ENCODE measurements at places on chromosomes 7 and 10.

DNA sequence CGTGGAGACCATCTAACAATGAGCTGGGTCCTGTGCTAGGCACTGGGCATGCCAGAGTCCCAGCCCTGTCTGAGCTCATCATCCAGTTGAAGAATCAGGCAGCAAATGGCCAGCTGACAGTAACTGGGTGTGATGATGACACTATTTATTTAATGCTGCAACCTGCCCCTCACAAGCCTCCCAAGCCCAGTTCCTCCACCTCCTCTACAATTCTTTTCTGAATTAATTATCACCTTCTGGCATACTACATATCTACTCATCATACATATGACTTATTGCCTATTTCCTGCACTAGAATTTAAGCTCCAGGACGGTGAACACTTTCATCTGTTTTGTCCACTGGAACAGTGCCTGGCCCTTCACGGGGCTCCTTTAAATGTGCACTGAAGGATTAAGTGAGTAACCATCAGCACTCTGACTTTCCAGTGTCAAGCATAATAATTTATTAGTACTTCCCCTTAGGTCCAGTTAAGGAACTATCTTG is 96.7 kb upstream of the LAMB4 start:
- DNase-seq, result no peak

DNA sequence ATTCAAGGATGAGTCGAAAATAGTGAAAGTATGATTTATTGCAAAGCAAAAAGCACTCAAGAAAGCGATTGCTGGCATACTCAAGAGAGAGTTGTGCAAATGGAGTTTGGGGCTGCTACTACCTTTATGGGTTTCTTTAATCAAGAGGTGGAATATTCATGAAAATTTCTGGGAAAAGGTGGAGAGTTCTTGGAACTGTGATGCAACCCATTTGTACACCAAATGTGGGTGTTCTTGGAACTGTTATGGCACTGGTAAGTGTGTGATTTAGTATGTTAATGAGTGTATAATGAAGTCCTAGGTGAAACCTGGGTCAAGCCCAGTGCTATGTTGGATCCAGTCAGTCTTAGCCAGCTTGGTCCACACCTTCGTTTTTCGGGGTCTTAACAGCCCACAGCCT is 3.4 kb upstream of the VOPP1 start:
- no peak for DNase-seq

DNA sequence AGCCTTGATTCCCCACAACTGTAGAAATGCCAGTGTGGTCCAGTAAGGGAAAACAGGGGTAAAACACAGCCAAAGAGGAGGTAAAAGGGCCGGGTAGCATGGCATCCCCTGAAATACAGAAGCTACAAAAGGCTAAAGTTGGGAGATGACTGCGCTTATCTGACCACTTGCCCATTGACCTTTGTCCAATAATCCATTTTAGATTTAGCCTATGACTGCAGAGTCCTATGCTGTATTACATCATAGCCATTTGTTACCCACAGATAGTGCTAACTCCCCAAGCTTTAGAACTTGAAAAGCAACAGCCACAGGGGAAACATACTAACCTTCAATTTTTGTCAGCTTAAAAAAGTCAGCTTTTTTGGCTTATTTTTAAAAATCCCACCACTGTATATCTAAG is 26.2 kb downstream of the MTPN start:
- DNase-seq, result no peak

GRCh38 chr7:79180533-79180932 is 272.9 kb downstream of the MAGI2 start:
- DNase-seq, result no peak

DNA sequence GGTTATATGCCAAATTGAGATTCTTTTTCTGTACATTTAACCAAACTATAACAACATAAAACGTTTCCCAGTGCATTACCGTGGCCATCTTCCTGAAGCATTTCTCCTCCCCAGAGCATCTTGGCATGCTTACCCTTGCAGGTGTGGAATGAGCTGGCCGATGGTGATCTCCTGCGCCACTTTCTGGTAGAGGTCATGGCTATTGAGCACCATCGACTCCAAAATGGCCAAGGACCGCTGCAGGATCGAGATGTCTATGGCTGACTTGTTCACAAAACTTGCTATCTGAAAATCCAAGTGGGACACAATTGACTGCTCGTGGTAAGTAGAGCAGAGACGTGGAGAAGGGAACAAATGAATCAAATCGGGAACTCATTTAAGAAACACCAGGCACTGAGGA is 223.9 kb downstream of the ELMO1 start:
- DNase-seq, result no peak

DNA sequence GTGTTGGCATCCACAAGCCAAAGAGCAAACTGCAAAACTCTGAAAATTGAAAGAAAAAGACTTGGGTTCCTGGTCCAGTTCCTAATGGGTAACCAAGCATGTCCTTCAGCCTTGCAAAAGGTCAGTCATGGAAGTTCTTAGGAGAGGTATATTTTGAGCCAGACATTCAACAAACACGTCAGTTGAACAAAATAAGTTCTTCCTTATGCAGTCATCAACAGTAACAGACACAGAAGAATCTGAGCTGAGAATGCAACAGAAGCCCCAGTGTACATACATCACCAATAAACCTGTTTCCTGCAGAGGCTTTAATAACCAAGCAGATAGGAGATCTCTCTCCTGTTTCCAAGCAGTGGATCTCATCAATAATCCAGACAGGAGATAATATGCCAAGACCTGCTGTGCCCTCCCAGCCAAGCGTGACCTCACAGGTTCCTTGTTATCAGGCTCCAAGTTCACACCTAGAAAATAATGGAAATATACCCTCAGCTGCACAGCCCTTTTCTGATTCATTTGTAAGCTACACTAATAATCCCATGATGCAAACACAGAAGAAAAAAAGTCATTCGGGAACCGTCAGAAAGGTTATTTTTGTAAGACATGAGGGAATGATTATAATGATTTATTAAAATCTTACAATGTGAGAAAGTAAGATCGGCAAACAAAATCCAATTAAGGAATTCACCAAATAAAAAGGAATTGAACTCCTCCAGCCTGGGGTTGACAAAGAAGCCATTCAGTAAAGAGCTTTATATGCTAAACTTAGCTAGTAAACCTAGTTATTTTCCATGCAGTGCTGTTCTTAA is 90.7 kb downstream of the DGKI start:
- DNase-seq, result no peak

GRCh38 chr10:58565271-58565670 is 52.6 kb downstream of the BICC1 start:
- no peak for DNase-seq
